ENCODE measurements at places on chromosomes 4 and X.

DNA sequence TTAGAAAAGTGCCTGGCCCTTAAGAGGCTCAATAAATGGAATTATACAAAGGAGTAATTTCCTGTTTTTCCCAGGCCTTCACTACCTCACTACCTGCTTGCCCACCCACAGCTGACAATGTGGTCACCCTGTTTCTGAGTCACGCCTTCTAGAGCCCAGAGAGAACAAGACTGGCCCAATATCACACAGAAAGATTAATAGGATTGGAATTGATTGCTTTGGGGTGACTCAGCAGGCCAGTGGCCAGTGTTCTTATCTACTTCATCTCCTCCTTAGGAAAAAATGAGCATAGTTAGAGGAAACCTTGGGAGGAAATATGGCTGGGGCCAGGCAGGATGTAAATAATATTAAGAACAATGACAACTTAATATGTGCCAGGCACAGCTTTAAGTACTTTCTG, 4.5 kb upstream of the FGF16 start:
- no peak for DNase-seq

- DNase-seq = no peak
Measured at GRCh38 chr4:104869831-104870230, 276.8 kb upstream of the TET2 start.

DNA sequence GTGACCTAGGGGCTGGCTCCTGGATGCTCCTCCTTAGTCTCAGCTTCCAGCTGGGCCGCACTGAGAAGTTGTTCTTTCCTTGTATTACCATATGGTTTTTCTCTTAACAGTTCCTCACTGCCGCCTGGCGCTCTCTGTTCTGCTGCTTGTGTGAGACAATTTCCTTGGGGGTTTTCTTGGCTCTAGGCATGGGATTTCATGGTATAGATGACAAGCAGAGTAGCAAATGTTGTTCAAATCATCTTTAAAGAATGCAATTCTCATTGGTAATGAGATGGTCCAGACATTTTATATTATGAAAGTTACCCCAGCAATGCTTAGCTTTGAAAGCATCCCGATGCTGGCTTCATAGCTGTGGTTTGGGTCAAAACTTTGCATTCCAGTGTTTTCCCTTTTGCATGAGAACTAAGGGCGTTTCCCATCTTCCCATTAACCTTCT, 37.6 kb downstream of the SEPTIN11 start:
- no peak for DNase-seq

DNA sequence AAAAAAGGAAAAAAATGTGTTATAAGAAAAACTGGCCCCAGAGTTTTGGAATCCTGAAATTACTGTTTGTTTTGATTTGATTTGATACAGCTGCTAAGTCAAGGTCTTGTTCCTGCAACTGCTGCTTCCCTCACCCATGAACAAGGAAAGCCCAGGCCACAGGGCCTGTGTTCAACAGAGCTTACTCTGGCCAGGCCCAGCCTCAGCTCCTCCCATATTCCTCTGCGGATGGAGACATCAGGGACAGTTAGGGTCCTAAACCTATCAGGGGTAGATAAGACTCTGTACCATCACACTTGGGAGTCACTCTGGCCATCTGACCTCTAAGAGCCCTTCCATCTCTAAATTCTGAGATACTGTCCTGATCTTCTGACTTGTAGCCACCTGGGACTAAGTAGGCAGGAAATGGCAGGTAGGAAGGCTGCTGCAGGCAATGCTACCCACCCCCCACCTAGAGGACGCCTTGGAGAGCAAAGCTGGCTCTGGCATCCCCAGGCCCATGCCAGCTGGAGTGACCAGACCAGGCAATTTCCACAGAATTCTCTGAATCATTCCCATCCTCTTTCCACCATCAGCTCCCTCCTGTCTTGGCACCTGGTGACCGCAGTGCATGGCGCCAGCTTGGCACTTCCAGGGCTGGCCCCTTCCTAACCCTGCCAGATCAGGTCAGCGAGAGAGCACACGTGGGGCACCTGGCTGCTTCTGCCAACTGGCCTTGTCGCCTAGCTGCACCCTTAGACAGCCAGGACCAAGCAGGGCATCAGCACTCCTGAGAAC, 58.0 kb upstream of the TMEM33 start:
- no peak for DNase-seq

DNA sequence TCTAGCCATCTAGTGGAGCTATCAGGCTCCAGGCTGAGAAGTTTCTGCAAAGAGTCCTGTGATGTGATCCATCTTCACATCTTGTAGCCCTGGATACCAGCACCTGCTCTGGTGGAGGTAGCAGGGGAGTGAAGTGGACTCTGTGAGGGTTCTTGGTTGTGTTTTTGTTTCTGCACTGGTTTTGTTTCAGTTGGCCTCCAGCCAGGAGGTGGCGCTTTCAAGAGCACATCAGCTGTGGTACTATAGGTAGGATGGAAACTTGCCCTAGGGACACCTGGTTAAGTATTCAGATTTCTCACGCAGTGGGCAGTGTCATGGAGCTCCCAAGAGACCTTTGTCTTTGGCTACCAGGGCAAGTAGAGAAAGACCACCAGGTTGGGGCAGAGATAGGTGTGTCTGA, 257.5 kb upstream of the SLC7A11 start:
- DNase-seq = no peak

- DNase-seq = no peak
Measured at GRCh38 chr4:19224820-19225219, 1026.9 kb upstream of the SLIT2 start.

DNA sequence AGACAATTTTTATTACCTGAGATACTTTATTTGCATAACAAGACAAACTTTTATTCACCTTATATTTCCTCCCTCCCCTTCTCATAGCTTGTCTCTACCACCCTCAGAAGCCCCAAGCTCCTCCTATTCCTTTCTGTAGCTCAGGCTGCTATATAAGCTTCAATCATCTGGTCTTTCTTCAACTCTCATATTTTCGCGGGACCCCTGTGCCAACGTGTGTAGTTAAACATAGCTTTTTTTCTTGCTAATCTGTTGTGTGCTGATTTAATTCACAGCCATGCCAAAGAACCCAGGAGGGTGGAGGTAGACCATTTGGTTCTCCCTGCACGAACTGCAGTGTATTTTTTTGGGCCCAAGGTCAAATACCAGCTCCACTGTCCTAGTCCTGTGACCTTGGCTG, 21.1 kb upstream of the CD38 start:
- no peak for DNase-seq

GRCh38 chr4:153217440-153217839, 13.2 kb downstream of the TRIM2 start:
- DNase-seq = no peak

GRCh38 chrX:44828008-44828605, 15.7 kb upstream of the DUSP21 start:
- no peak for DNase-seq

DNA sequence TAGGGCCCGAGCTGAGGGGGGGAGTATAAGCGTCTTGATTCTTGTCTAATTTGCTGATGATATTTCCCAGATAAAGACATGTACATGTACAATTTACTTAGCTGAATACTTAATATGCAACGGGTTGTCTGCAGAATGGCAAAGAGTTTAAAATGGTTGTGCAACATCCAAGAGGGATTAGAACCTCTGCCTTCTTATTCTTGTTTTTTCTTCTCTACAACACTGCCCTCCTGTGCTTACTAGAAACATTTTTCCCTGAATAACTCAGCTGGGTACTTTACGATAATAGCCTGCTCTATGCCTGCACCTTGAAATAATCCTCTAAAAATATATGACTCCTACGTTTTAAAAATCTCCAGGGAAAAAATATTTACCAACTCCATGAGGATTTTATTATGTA, 41.8 kb downstream of the INTS12 start:
- no peak for DNase-seq

DNA sequence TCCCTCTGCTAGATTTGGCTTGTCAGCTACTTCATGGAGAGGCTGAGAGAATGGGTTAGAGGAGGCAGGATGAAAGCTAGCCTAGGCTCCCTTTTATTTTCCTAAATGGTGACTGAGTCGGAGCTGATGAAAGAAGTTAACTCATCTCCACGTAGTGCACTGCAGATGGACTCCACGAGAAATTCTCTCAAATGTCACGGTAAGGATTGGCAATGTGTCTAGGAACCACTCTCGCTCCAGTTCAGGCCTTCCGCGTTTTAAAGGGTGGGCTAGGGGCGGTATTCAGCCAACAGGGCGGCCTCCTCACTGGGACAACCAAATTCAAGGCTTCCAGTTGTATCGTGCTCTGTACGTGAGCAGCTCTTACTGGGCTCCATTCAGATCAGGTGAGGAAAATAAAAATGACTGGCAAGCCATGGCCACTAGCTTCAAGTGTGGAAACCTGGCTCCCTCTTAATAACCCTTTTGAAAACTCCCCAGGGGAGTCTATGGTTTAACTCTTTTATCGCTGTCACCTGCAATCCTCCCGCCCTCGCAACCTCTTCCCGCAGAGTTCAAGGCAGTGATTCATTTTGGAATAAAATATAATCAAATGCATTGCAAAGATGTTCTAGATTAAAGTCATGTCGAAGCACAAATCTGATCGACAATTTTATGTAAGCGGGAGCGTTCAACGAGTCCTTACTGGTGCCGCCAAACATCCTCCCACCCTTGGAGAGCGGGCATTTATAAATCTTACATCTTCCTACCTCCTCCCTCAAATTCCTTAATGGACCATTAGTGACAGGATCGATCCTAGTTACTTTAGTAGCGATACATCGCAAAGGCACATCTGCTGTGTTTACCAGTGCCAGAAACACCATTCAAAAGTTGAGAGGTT, 1.2 kb downstream of the SPOCK3 start:
- no peak for DNase-seq

DNA sequence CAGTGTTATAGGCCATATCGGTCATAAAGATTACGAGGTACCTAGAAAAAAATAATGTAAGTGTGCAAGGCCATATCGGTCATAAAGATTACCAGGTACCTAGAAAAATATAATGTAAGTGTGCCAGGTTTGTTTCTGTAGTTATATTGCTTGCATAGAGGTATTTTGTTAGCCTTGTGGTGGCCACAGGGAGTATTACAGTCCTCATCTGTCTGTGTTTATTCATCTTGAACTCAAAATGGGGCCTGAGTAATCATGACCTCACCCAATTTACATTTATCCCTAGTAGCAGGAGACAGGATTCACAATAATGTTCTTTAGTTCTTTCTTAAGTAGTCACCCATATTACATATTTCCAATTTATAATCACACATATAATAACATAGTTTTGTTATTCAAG, 459.7 kb downstream of the MID1IP1 start:
- DNase-seq = no peak

- no peak for DNase-seq
Measured at GRCh38 chrX:18558799-18559198, 113.1 kb downstream of the RS1 start.

- no peak for DNase-seq
Measured at GRCh38 chr4:15551740-15552446, 82.2 kb downstream of the CC2D2A start.

DNA sequence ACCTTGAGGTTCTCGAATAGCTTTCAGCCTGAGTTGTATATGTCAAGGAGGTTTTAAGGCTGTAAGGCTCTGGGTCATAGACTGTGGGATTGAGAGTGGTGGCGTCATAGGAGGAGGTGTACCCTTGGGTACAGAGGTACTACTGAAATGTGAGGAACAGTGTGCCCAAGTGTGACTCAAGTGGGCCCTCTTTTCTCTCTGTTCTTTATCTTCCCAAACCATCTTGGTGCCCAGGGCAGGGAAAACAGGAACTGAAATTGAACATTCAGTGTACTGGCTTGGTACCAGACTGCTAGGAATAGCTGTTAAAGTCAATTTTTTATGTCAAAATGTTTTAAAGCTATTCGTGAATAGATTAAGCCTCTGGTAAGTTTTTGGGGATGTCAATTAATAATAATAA, 136.2 kb upstream of the RPS6KA3 start:
- no peak for DNase-seq

- DNase-seq = no peak
Measured at GRCh38 chrX:135982860-135983259, 2.4 kb upstream of the SLC9A6 start.

DNA sequence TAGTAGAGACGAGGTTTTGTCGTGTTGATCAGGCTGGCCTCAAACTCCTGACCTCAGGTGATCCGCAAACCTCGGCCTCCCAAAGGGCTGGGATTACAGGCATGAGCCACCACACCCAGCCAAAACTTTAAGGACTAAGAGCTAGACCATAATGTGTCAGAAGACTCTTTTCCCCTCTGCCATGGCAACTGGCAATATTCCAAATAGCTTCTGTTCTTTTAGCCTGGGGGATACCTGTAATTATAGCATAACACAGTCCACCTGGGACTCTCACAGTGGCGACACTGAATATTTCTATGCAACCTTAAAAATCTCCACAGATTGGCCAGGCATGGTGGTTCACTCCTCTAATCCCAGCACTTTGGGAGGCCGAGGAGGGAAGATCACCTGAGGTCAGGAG, 45.5 kb upstream of the RBM47 start:
- no peak for DNase-seq

- DNase-seq = no peak
Measured at GRCh38 chr4:121873604-121874003, 3.3 kb upstream of the BBS7 start.

GRCh38 chrX:132740316-132741123, 217.9 kb downstream of the HS6ST2 start:
- DNase-seq = no peak

DNA sequence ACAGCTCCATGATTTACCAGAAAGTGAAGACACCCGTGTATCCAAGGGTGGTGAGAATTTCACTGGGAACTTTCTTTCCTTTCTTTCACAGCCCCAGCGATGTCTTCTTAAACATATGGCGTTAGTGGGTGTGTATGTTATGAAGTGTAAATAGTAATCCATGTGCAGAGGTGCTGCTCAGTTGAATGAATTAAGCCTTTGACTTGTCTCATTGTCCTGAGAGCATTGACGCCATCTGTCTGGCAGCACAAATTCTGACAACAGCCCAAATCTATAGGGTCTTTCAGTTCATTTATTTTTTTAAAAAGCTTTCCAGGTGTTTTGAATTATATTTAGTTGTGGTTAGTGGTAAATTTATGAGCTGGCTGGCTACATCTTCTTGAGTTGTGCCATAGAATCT, 69.4 kb downstream of the CLCN5 start:
- no peak for DNase-seq

DNA sequence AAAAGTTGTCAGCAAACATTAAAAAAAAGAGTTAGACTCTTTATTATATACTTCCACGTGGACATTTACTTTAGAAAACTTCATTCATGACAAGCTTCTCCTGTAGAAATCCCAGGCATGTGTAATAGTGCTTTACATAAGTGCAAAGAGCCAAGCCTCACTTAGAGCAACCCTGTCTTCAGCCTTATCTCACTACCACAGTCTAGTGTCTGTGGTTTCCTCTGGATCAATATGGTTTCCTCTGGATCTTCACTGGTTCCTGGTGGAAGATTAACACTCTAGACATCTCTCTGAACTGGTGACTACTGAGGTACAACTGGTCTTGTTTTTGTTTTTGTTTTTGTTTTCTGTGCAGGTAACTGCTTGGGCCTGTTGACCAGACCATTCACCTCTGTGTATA, 18.4 kb upstream of the ARMCX5 start:
- no peak for DNase-seq

- DNase-seq = no peak
Measured at GRCh38 chr4:55031158-55031557, 94.2 kb downstream of the KDR start.

DNA sequence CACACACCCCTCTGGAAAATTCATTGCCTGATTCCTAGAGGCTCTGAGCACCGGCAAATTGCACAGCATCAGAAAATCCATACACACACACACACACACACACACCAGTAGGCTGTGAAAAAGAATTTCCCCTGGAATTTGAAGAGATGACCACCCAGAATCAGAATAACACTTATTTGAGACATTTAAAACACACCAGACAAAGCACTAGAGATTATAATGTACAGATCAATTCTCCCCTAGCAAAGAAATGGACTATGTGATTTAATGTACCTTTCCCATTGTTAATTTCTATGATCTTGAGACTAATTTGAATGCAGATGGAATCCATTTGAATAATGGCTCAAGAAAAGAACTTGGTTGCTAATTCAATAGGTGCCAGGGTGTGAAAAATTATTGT, 399.3 kb downstream of the HNRNPD start:
- no peak for DNase-seq
